Chondrocyte (in vitro differentiated cells): ENCODE measurements at places on chromosomes 1 and 21. TPM values are rescaled to one million over a fixed set of nuclear protein-coding genes. Genes with fewer than 3 reads are reported as not detected.

The HORMAD1 gene
- total RNA-seq = not detected in 3 replicates

The RIMS3 gene
- 4.8 to 26.3 TPM (median 26.0 TPM) in 3 replicates for total RNA-seq

The NCAM2 gene
- total RNA-seq = 16.3 to 102 TPM (median 17.0 TPM) in 3 replicates

GRCh38 chr1:62687421-62687902 is 724 bp downstream of the DOCK7 start:
- DNase-seq = no peak

GRCh38 chr1:17258116-17258757 is 9.3 kb downstream of the PADI3 start:
- no peak for DNase-seq
